ENCODE measurements at places on chromosomes 2 and 18.

- DNase-seq = no peak
Measured at GRCh38 chr2:228901531-228901930, 369.6 kb downstream of the PID1 start.

- DNase-seq = no peak
Measured at GRCh38 chr2:46334389-46335271, 37.4 kb downstream of the EPAS1 start.

GRCh38 chr2:102662833-102663232 lies 43.5 kb downstream of the SLC9A2 start:
- DNase-seq = no peak

GRCh38 chr18:26304511-26304910 lies 78.3 kb downstream of the TAF4B start:
- DNase-seq = no peak

DNA sequence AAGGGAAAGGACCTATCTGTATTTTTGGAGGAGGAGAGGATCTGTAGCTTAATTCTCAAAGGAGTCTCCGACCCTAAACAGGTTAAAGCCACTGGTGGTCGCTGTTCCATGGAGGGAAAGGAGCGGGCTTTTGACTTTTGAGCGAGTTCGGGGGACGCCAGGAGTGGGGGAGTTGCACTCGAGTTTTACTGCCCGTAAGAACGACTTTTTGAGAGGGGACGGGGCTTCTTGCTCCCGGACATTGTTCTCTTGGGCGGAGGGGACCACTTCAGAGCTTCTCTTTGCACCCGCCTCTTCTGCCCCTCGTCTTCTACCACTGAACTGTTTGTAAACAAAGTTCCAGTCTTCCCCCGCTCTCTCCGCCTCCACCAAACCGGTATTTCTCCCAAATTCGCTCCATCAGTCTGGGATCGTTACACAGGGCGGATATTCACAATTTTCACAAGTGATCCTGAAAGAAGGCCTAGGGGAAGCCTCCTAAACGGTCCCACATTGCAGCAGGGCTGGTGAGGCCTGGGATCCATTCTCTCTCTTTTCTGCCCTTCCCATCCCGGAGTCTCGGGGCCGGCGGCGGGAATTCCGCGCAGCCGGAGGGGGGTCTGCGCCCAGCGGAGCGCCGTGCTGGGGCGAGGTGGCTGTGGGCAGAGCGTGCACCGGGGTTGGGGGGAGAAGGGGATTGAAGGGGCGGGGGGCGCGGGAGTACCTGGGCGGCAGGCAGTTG lies 6.6 kb downstream of the DLX2 start:
- no peak for DNase-seq

Measured in activated CD4-positive, alpha-beta T cell treated with anti-CD3 and anti-CD28 coated beads for 4 hours (primary cell).